NK-92 treated with Interleukin-12 subunit alpha and Interleukin-12 subunit beta, amount 100 ng/mL, for 24 hours (cell line): ENCODE measurements at places on chromosomes 7 and 10.

GRCh38 chr10:23351926-23352519, 7.4 kb upstream of the C10orf67 start:
- no peak for DNase-seq

GRCh38 chr7:79692015-79692414, 238.5 kb upstream of the MAGI2 start:
- no peak for DNase-seq

DNA sequence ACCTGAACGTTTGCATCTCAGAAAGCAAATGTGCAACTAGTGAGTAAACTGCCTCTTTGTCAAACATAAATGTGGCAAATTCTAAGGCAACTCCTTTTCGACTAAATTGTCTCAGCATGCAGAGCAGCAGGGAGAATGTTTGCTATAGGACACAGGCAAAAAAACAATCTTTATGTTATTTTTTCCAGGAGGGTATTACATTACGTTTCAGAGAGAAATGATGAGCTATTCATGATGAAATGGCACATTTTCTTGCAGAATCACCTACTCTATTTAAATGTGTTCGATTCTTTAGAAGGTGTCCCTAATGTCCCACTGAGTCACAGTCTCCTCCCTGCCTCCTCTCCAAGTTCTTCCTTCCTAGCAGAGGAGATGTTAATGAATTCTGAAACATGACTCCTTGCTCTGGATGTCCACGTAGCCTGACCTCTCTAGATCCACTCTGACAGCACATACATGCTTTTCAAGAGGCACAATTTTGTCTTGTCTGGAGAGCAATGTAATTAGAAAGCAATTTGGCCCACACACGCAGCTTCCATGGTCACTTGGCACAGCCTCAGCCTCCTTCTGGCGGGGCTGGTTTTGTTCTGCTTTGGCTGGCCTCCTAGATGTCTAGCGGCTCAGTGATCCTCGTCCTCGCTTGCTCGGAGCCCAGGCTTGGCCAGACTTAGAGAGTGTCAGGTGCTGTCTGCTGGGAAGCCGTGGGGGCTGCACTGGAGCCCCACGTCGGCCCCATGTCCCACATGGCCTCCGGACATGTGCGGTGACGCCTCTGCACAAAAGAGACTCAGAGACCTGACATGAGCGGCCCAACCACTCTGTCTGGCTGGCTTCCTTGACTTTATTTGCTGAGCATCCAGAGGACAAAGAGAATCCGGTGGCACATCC, 125.7 kb upstream of the ZNF438 start:
- no peak for DNase-seq

DNA sequence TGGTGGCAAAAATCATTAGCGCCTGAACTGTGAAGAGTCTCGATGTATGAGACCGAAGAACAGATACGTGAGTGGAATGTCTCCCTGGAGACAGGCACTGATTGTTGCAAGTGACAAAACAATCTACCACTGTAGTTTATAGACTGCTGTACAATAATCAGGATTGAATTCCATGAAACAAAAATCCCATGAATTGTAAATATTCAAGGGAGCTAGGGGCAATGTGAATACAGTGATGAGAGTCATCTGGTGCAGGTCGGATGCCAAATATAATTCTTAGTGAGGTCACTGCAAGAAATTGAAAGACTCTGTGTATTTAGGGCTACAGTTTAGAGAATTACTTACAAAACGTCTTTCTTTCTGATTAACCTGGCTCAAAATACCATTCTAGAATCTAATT, 594.4 kb upstream of the VSTM2A start:
- no peak for DNase-seq

GRCh38 chr10:77546042-77546441, 91.6 kb downstream of the KCNMA1 start:
- no peak for DNase-seq

DNA sequence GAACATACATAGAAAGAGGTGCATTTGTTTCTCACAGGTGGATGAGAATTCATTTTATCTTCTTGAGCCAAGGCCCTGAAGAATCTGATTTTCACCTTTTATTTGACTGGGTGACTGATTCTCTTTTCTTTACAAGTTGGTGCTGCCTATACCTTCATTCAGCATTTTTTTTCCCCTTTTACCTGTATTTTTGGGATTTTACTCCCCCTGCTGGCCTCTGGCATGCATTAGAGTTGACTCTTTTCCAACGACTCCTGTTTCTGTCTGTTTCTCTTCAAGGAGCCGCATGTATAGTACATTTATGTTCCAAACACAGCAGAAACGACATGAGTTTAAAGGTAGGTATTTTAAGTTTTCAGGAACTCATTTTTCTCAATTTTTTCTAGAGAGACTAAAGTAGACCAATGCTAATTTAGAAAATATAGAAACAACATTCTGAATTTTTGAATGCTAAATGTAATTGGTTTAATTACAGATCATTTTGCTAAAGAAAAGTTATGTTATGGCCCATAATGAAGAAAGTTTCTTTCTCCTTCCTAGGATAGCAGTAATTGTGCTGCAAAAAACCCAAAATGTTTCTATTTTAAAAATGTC, 149.8 kb upstream of the HDAC9 start:
- DNase-seq, result no peak

DNA sequence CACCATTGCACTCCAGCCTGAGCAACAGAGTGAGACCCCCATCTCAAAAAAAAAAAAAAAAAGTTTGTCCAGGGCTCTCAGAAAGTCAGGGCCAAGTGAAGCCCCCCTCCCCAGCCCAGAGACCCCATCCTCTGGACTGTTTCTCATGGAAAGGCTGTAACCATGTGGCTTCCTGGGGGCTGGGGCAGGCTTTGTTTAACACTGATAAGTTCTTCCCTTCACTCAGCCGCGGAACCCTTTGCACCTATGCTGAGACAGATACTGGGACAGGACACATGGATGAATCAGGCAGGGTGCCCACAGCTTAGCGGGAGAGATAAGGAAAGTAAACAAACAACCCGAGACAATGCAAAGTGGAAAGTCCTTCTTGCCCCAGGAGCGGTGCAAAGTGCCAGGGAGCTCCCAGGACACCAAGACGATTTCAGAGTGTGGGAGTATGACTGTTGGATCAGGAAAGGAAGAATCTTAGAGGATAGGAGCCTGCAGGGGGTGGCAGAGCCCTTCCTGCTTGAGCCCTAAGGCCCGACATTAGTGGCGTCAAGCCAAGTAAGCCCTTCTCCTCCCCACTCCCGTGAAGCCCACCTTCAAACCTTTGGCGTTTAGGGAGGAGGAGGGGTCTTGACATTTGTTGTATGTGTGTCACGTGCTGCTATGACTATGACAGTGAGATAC, 11.6 kb downstream of the MLXIPL start:
- DNase-seq, result no peak

GRCh38 chr7:70426249-70426880, 705.6 kb upstream of the GALNT17 start:
- DNase-seq, result no peak
